ENCODE measurements at places on chromosomes 12 and 14.

- DNase-seq: no peak
These were observed 58.7 kb upstream of the TSPAN9 start for GRCh38 chr12:3018284-3019004.

DNA sequence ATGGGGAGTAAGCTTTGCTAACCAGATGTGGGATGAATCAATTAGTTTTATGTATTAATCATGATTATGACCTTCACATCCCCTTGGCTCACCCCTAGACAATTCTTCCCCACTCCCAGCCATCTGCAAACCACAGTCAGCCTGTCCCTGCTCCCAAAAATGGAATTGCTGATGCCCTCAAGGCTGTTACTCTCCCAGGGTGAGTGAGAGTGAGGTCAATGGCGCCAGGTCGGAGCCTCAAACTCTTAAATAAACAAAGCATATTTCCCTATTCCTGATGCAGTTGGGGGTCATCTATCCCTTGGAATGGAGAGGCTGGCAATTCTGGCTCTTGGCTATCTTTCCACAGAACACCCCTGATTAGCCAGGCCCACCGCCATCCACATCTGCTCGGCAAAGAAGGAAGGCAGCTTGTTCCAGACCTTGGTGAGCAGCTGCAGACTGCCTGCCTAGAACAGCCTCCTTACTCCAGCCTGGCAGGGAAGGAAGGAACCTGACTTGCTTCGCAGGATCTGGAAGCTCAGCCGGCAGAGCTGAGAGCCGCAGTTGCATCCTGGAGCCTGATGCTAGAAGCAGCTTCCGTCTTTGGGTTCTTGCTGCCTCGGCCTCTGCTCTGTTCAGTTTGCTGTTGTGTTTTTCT, 57.0 kb downstream of the SMUG1 start:
- DNase-seq: no peak

- no peak for DNase-seq
These were observed 47.7 kb downstream of the MAX start for GRCh38 chr14:65054471-65055085.

- DNase-seq: no peak
These were observed 75.9 kb upstream of the C12orf71 start for GRCh38 chr12:27158297-27158696.

DNA sequence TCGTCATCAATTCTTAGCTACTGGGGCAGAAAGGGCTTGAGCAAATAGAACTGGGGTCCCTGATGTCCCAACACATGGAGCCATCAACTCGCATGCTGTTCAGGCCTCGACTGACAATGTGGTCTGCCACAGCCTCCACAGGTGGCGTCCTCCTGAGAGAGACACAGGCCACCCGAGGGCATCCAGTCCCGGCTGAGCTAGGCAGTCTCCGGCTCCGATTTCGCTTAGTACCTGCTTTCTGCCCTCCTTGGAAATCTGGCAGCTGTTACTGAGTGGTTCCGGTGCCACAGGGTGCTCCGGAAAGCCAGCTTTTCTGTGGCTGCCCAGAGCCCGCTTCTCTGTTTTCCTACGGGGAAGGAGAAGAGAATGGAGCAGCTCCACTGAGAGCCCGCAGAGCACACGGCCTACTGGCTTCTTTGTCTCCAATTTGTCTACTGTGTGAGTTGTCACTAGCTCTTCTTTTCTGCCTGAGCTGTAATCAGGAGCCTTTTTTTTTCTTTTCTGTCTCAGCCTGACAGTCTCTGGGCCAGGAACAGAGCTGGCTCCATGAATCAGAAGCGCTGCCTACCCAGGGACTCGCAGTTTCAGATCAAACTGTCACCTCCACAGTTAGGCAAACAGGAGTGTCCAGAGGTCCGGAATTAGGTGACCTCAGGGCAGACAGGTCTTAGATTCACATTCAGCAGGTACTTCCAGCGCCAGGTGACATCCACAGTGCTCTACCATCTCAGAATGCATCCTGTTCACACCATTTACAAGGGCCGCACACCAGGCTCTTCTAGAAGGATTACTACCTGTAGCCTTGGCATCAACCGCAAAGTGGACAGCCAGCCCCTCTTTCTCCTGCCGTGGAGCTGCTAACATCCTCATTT, 73.3 kb downstream of the MOK start:
- no peak for DNase-seq

DNA sequence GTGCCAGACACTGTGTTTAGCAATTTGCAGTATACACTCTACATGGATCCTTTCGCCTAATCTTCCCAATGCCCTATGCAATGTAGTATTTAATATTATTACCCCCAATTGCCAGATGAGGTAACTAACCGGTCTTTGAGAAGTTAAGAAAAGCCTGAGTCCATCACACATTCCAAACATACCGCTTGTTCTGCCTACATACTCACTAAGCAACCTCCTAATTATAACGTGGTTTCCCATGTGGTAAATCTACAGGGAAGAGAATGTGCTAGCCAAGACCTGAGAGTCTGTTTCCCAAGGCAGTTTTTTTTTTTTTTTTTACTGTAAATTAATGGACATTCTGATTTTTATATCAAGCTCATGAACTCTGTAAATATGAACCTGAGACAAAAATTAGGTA, 37.2 kb downstream of the ATP2B1 start:
- no peak for DNase-seq

- DNase-seq: no peak
These were observed 1295.7 kb upstream of the FLRT2 start for GRCh38 chr14:84234281-84234680.

DNA sequence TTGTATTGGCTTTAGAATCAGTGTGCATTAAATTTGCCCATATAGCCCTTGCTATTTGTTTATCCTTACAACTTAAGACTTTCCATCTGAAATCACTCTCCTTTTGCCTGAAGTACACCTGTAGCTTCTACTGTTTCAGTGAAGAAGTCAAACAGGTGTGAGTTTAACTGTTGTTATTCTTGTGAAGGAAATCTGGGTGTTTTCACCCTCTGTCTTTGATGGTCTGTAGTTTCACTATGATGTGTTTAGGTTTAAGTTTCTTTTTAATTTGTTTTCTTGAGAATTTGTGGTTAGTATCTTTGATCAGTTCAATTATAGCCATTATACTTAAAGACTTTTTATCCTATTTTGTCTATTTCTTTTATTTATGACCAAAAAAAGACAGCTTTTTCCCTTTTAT, 68.9 kb upstream of the BBS10 start:
- DNase-seq: no peak
